G401 (cell line): ENCODE measurements at places on chromosomes 1 and 21. TPM values are rescaled to one million over a fixed set of nuclear protein-coding genes. Genes with fewer than 3 reads are reported as not detected.

Gene NPPA
- total RNA-seq, result not detected in 2 replicates

Gene BARHL2
- 0.06 and 0.07 TPM in 2 replicates for total RNA-seq

Gene KRTAP12-2
- total RNA-seq, result not detected in 2 replicates

Gene SERPINC1
- total RNA-seq, result not detected in 2 replicates

Gene RPE65
- total RNA-seq, result not detected in 2 replicates
